Activated CD4-positive, alpha-beta T cell treated with anti-CD3 and anti-CD28 coated beads, Interleukin-2, Interleukin-6, amounts not matched to agents 100 ng/mL and 50 ng/mL, durations not matched to agents 16 hours and 8 hours (primary cell): ENCODE measurements at places on chromosomes 11 and 22.
A peak's percentile ranks its signal among the peaks of the same experiment; 100 is the strongest.

- no peak for DNase-seq
Observed at GRCh38 chr11:13354335-13354734, 76.7 kb downstream of the BMAL1 start.

- no peak for DNase-seq
Observed at GRCh38 chr11:109378034-109378433, 44.0 kb upstream of the C11orf87 start.

DNA sequence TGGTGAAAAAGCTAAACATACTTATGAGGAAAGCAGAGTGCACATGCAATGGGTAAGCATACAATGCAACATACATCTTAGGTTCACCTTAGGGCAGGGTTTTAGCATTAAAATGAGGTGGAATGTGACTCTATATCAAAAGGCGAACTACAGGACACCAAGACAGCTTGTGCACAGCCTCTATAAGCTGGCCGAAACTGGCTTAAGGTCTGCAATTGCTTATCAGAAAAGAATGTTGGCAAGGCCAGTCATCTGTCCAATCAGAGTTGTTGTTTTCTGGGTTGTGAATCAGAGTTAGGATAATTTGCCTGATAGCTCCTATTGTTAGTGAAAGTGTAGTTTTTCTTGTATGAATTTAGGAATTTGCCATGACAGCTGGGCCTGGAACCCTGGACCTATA lies 76.5 kb downstream of the LRRC4C start:
- DNase-seq = no peak

GRCh38 chr22:49239264-49240015 lies 588.2 kb downstream of the BRD1 start:
- DNase-seq = no peak

GRCh38 chr11:109730669-109731068 lies 308.7 kb downstream of the C11orf87 start:
- no peak for DNase-seq

DNA sequence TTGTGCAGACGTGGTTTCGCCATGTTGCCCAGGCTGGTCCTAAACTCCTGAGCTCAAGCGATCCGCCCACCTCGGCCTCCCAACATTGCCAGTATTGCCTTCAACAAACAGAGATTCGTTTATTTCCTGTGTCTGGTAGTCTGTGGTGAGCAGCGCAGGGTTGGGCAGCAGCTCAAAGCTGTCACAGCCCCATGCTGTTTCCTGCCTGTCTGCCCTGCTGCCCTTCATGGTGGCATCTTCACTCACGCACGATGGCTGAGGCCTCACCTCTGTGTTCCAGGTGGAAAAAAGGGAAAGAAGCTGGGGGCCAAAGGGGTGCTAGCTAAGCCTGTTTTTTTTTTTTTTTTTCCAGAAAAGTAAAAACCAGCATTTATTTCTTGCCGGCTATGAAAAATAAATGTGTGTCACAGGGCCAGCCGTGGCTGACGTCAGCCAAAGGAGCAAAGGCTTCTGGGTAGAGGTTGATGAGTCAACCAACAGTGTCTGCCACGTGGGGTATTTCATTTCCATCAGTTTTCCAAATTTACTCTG lies 28.8 kb downstream of the TBC1D22A start:
- peak; percentile 85 for DNase-seq

GRCh38 chr11:45285930-45286632 lies at the start of gene SYT13:
SYT13 (minus strand) TSS chr11:45286341; CDS start chr11:45286207, 134 bp downstream.
- DNase-seq = no peak

DNA sequence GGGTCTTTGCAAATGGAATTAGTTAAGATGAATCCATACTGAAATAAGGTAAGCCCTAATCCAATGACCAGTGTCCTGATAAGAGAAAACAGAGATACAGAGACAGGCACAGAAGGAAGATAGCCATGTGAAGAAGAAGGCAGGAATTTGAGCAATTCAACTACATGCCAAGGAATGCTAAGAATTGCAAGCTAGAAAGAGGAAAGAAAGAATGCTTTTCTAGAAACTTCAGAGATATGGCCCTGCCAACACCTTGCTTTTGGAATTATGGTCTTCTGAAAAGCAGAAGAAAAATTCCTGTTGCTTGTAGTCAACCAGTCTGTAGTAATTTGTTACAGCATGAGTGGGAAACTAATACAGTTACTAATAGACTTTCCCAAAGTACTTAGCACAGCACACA lies 111.3 kb downstream of the SLC17A6 start:
- DNase-seq = no peak

DNA sequence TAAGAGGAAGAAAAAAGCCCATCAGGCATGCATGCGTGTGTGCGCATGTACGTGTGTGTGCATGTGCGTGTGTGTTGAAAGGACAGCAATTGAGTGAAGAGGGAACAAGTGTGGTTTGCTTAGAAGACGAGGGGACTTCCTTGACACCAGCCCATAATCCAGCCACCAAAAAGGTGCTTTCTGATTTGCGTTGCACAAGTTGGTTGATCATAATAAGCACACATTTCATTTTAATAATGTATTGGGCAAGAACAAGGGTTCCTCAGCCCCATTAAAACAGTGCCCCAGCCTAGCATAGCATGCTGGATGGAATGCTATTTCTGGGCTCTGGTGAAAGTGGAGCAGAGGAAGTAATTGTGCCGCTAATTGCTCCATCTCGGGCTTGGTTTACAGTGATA lies 493.2 kb downstream of the MIAT start:
- no peak for DNase-seq

- no peak for DNase-seq
Observed at GRCh38 chr22:38196791-38197419, 4.9 kb upstream of the MAFF start.

DNA sequence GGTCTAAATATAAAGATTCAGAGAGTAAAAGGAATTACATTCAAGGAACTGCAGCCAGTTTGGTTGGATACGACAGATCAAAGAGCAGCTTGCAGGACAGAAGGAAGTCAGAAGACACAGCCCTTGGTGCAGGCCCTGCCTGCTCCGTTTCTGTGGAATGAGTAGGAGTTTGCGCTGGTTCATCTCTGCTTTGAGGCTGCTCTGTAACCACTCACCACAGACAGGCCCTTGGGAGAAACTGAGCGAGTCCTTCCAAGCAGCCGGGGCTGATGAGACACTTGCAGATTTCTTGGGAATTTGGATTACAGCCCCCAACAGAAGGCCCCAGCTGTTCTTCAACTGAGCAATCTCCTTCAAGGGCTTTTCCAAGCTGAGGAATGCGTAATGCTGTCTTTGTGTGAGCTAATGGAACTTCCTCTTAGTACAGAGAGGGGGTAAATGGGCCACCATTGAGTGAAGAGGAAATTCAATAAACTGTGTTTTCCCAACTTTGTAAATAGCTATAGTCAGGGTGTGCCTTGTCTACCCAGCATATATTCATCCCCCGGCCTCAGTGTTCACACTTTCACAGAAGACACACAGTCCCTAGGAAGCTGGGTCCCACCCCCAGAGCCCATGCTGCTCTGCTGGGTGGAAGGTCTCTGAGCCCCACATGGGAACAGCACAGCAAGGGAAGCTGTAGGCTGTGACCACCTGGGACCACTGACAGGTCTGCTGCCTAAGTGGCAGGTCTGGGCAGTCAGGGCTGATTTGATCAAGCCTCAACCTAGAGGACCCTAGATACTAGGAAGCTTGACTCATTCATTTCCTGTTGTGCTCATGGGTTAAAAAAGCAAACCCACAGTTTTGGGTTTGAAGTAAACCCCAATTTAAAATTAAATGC lies 16.6 kb downstream of the IL10RA start:
- peak; percentile 84 for DNase-seq

DNA sequence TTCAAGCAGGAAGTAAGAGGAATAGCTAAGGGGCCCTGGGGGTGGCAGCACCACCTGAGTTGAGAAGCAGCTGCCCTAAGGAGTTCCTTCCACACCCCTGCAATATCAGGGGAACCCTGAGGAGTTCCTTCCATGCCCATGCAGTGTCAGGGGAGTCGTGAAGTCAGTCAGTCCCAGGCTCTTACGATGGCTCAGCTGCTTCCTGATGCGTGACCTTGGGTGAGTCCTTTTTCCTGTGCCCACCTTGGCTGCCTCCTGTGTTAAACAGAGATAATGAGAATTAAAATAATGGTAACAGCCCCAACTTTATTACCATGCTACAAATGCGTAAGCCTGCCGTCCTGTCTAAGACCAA lies 181.1 kb downstream of the MIAT start:
- no peak for DNase-seq

DNA sequence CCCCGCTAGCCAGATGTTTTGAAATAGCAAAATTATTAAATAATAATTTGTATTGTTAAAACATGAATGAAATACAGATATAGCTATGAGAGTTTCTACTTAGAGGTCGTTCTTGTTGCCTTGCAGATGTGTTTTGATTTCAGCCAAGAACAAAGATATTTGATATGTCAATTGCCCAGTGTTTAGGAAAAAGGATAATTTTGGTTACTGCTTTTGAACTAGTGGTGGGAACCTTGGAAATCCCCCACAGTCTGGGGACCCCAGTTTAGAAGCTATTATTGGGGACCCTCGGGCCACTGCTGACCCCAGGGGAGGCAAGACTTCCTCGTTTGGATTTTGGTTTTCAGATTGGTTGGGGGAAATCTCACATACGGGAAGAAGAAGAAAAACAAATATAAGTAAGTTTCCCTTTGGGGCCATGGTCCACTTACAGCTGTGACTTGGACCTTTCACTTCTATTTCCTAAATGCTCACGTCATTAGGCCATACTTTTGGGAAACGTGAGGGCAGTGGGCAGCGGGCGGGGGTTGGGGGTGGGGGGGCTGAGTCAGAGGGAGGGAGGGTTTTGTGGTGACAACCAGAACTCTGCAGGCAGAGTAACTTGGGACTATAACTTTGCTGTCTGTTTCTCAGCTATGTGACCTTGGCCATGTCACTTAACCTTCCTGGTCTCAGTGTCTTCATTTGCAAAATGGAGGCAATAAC lies 37.0 kb downstream of the LDLRAD3 start:
- no peak for DNase-seq

GRCh38 chr22:17710023-17710422 lies 64.2 kb downstream of the BID start:
- no peak for DNase-seq

- DNase-seq = no peak
Observed at GRCh38 chr11:118086913-118087768, at the start of gene SMIM35. SMIM35 (minus strand) TSS chr11:118086963; CDS start chr11:118086757, 206 bp downstream.

GRCh38 chr11:14669958-14670357 lies 26.4 kb downstream of the PDE3B start:
- DNase-seq = no peak

DNA sequence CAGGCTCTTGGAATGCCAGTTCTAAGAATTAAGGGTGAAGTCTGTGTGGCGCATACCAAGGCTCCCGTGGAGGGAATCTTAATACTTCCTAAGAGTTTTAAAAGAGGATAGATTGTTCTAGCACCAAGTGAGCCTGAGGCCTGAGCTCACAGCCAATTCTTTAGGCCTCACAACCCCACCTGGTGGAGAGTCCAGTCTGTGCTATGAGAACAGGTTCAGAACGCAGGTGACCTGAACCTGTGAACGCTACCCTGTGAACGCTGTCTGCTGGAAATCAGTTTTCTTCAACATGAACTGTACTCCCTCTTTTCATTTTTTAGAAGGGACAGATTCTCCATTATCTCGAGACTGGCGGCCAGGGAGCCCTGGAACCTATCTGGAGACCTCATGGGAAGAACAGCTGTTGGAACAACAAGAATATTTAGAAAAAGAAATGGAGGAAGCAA lies 43.2 kb upstream of the DLAT start:
- DNase-seq = peak; percentile 54

DNA sequence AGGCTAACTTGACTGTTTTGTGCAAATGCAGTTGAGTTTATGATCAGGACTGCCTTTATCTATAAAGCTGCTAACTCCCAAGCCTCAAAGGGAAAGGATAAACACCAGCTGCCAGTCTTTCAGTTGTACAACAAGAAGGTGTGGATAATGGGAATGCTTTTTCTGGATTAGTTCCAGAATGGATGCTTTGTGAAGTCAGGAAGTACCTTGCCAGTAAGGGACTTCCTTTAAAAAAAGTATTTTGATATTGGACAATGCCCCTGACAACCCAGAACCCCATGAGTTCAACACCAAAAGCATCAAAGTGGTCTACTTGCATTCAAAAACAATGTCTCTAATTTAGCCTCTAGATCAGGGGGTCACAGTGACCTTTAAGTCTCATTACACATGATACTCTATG lies 32.0 kb downstream of the OR5A2 start:
- DNase-seq = no peak

DNA sequence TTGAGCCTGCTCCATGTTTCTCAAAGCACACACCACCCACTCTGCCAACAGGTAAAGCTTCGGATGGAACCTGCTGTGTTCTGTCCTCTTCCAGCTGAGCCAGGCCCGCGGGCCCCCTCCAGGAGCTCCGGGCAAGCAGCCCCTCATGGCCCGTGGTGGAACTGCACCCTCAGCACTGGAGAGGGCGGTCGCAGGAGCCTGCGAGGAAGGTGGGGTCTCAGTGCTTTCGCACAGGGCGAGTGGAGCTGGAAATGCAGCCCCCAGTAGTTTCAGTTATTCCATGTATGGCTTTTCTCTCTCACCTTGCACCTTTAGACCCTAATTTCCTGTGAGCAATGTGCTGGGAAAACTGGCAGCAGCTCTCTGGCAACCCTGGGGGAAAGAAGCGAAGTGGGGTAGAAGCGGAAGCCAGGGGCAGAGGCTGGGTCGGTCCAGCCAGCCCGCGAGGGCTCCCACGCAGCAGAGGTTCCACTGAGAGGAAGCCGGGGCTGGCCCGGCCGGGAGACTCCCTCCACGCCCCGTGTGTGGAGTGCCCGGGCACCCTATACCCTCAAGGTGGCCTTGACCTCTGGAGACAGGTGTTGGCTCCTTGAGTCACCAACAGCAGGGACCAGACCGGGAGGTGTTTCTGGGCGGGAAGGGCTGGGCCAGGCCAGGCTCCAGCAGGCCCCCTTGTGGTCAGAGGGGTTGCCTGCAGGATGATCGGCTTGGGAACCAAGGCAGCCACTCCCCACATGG lies 119.9 kb upstream of the TMEM45B start:
- peak; percentile 78 for DNase-seq

GRCh38 chr22:18031695-18032454 lies 7.5 kb upstream of the MICAL3 start:
- no peak for DNase-seq

DNA sequence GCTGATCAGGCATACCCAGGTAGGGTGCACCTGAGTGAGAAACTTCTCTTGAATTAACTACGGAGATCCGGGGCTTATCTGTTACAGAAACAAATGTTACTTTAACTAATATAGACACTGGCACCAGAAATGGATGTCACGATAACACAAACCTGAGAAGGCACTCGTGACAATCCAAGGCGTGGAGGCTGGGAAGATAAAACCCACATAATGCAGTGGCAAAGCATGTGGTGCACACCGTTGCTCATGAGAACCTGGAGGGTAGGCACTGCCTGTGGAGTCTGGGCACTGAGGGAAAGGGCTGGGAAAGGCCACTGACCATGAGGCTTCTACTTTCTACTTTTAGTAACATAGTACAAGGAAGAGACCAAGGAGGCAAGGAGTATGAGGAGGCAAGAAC lies 22.6 kb downstream of the SLC22A12 start:
- no peak for DNase-seq

DNA sequence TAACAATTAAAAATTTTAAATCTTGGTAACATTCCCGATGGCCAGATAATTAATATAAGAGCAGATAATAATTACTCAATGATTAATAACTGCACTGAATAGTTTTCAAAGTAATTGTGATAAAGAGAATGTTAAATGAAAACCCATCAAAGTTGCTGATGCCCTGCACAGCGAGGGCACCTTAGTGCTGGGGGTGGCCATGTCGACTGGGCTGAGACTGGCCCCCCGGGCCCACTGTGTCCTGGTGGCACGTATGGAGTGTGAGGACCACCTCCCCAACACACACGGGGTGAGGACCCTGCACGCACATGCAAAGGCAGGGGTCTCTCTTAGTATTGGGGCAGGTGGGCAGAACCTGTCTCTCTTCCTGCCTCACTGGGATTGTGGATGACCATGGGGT lies 15.1 kb upstream of the CCDC188 start:
- no peak for DNase-seq
